ENCODE measurements at places on chromosomes 16 and 17. TPM values are rescaled to one million over a fixed set of nuclear protein-coding genes. Genes with fewer than 3 reads are reported as not detected.

GRCh38 chr17:18267927-18268711 lies 7.7 kb downstream of the MIEF2 start:
- H3K4me3 ChIP-seq = no peak overlapping the region
- H3K36me3 ChIP-seq = no peaks in the 10 kb centered on the region
- no peaks in the 10 kb centered on the region for H3K27me3 ChIP-seq
- H3K27ac ChIP-seq = no peak overlapping the region

- DNase-seq = no peak
- no peaks in the 10 kb centered on the region for H3K4me1 ChIP-seq
- H3K4me3 ChIP-seq = no peak overlapping the region
- no peaks in the 10 kb centered on the region for H3K27me3 ChIP-seq
Observed at GRCh38 chr16:28130099-28131088, 66.9 kb upstream of the GSG1L start.

DNA sequence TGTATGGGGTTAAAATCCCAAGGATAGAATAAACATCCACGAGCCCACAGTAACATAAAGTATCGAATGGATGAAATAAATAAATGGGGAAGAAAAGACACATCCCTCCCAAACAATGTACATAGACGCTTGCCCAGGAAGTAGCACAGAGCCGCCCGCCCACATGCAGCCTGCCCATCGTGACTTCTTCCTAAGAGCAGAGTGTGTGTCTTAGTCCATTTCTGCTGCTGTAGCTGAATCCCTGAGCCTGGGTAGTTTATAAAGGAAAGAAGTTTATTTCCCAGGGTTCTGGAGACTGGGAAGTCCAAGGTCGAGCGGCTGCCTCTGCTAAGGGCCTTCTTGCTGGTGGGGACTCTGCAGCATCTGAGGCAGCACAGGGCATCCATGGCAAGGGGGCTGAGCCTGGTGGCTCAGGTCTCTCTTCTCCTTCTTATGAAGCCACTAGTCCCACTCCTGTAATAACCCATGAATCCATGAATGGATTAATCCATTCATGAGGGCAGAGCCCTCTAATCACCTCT lies 39.4 kb upstream of the ZNF469 start:
- H3K36me3 ChIP-seq = no peaks in the 10 kb centered on the region
- no peak overlapping the region for H3K4me3 ChIP-seq
- no peak overlapping the region for H3K27ac ChIP-seq
- H3K27me3 ChIP-seq = no peaks in the 10 kb centered on the region
- no peaks in the 10 kb centered on the region for H3K4me1 ChIP-seq

TMEM238L gene
- total RNA-seq = 34.4 TPM

Measured in transverse colon (tissue), 4 donors.